ENCODE measurements at places on chromosomes 4 and X.

DNA sequence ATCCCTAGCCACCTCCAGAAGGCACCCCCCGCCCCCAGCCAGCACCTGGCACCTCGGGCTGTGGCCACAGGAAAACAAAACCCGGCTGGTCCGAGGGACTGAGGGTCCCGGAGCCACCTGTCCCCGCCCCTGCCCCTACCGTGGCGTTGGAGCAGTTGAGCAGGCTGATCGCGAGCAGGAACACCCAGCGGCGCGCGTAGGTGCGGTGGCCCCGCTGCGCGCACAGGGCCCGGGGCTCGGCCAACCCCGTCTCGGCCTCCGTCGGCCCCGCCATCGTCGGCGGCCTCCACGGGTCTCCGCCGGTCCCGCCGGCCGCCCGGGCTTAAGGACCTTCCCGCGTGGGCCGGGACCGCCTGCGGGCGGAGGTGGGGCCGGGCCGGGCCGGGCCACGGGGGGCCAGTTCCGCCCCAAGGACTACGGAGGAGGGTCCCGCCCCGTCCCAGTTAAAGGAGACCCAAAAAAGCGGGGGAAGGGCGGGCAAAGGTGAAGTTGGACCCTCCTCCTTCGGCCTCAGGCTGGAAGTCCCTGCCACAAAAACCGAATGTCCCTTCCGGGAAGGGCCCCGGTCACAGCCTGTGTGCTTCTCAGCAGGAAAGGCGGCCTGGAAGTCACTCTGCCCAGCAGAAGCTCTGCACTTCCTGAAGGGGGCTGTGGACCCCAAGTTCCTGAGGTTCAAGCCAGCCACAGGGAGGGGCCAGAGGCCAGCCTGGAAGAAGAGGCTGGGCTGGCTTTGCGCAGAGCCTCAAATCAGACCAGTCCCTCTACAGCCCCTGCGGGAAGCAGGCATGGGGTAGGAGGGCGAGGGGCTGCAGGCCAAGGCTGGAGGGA lies at the start of gene SLC49A3:
Gene SLC49A3, minus strand, starts transcription at position 298 of the 828 bp plus-strand sequence. Its CDS starts 24 bp downstream, at position 274.
- DNase-seq = no peak

DNA sequence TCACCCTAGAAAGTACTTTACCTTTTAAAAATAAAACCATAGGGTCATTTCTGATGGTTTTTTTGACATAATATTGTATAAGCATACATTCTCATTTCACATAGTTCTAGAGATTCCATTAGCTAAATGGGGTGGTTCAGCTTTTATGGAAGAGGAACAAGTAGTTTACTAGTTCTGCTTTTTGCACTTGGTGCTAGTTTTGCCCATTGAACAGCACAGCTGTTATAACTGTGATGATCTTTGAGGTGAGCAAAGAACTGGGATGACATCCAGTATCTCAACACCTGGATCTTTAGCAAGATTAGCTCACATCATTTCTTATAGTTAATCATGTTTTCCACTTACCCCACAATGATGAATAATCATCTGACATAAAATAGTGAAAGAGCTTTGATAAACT lies 40.9 kb downstream of the MOB1B start:
- no peak for DNase-seq

- no peak for DNase-seq
These were observed 125.9 kb upstream of the PJA1 start for GRCh38 chrX:69291116-69291515.

GRCh38 chr4:38663801-38664705 lies at the start of gene KLF3:
Gene KLF3 (plus strand): TSS chr4:38664199. CDS start chr4:38680626, 16,427 bp downstream.
- DNase-seq = peak; percentile 75

- DNase-seq = no peak
These were observed 8.5 kb downstream of the DLG3 start for GRCh38 chrX:70453024-70453618.

- DNase-seq = no peak
These were observed 1148.8 kb upstream of the PCDH7 start for GRCh38 chr4:29571322-29571721.

GRCh38 chr4:826508-827208 lies 729 bp upstream of the CPLX1 start:
- DNase-seq = no peak

- no peak for DNase-seq
These were observed 392.4 kb downstream of the UNC5C start for GRCh38 chr4:95156452-95156765.

GRCh38 chr4:105350859-105351490 lies 122.9 kb downstream of the PPA2 start:
- no peak for DNase-seq

GRCh38 chrX:39322496-39322895 lies 521.2 kb downstream of the MID1IP1 start:
- no peak for DNase-seq

DNA sequence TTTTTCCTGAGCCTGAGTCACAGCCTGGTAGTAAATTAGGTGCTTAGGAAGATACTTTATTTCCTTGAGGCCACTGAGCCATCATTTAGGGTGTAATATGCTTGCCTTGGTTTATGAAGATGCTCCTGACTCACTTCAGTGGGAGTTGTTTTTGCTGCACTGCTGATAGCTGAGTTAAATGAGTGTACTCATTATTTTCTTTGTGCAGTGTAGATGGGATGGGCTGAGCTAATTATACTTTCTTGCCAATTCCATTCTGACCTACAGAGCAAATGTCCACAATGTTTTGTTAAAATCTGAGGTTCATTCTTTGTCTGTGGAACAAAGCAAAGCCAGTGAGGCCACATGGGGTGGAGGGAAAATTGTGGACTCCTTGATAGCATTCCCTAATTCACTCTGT lies 60.0 kb downstream of the FGF13 start:
- DNase-seq = no peak

DNA sequence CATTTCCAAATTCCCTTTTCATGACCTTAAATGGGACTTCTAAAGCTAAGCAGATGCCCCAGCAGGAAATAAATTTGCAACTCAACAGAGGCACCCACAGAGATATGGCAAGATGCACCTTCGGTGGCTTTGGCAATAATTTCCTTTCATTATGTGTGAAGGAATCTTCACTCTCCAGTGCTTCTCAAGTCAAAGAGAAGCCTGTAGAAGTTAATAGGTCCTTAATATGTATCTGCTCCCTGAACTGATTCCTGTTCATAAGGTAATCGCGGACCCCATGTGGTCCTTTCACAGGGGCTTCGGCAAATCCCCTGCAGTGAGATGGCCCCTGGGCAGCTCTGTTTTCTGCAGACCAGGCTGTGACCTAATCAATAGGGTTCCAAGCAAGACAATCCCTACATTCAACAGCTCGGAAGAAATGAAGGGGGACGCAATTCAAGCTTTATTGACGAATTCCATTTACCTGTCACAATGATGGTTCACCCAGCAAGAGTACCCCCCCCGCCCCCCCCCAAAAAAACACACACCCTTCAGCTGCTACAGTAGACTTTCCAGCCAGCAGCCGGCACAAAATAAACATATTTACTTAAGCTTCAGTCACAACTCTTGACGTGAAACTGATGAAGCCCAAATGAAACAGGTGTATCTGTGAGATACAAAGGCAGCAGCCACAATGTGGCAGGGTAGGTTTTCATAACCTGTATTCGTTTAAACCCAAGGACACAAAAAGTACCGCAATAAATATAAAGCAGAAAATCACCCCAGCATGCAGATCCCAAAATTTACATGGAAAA lies 35.3 kb downstream of the FAT1 start:
- peak; percentile 41 for DNase-seq

DNA sequence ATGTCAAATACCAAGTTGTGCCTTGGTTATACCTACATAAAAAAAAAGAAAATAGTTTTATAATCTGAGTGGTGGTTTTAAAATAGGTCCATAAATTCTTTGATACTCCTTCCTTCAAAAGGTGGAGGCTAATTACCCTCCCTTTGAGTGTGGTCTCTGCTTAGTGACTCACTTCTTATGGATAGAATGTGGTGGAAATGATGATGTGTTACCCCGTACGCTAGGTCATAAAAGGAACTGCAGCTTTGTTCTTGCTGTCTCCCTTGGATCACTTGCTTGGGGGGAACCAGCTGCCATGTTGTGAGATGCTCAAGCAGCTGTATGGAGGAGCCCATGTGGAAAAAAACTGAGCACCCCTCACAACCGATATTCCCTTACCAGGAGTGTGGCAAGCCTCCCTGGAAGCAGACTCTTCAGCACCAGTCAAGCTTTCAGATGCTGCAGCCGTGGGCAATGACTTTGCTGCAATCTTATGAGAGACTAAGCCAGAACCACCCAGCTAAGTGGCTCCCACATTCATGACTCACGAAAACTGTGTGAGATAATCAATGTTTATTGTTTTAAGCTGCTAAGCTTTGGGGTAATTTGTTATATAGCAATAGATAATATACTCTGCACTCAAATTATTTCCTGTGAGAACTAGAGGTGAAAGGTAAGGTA lies 195.0 kb upstream of the GATB start:
- DNase-seq = no peak

DNA sequence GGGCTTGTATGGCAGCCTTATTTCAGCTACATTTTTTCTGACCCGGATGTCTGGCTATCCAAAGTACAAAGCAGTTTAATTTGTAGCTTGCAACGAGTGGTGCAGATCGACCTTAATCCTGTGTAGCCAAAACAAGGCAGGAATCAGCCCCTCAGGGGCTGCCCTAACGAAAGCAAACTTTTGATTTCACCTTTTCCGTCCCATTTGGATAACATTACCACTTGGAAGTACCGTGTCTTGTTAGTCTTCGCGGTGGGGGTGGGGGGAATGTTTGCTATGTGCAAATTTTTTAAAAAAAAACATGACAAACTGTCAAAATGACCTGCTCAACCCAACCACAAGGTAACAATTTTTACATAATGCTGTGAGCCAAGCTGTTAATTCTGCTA lies 766 bp upstream of the DNAJB14 start:
- no peak for DNase-seq

DNA sequence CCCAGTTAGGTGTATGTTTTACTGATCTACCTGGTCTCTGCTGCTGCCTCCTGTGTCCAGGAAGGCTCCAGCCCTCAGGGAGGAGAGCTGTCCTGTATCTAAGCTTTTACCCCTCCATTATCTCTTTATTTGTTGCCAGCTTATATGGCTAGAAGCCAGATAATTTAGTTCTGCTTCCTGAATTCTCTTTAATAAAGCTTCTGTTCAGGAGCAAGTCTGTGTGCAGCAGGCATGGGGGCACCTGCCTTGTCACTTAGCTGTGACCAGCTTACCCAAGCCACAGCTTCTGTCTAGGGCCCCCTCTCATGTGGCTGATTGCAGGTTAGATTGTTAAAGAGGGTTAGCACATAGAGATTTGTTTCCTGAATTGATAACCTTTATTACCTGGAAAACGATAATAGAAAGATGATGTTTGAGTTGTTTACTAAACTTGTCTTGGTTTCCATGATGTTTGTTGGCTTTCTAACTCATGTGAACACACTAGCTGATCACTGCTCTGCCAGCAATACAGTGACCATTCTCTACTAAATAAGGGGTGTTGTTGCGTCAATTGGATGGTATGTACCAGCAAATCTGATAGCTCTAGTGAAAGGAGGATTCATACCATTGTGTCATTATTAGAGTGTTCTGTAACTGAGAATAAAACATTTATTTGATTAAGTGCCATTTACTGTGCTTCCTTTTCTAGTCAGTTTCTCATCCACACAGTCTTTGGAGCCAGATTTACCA lies 189.8 kb upstream of the ANK2 start:
- DNase-seq = peak; percentile 4

Measured in NCI-H1105 treated with DMSO at 0.1 percent for 48 hours (cell line).